ENCODE measurements at places on chromosomes 6 and 20. TPM values are rescaled to one million over a fixed set of nuclear protein-coding genes. Genes with fewer than 3 reads are reported as not detected.

Gene RSPO3
- 1.1 TPM for total RNA-seq

Gene MRPL18
- total RNA-seq, result 20.1 TPM

Gene GPR63
- total RNA-seq, result 1.2 TPM

Gene LRRC1
- total RNA-seq, result 7.1 TPM

Gene PSORS1C2
- not detected for total RNA-seq

Gene ALDH8A1
- total RNA-seq, result 0.19 TPM

Gene FRK
- 3.9 TPM for total RNA-seq

Gene SLC4A11
- total RNA-seq, result 0.71 TPM

Gene HLA-F
- 33.8 TPM for total RNA-seq

Gene PNLDC1
- 0.35 TPM for total RNA-seq
